Putamen (tissue), 1 donor: ENCODE measurements at places on chromosomes 16 and 17.

DNA sequence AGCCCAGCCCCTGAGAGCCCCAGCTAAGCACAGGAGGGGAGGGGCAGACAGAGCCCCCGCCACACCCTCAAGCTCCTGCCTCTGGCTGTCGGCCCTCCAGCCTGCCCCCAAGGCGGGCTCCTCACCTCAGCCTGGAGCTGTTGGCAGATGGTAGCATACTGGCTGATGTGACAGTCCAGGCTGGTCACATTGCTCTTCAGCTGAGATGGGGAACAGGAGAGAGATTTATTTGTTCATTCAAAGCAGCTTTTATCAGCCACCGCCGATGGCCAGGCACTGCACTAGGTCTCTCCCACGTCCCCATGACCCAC, 14.8 kb downstream of the KIF18B start:
- no peak for DNase-seq

GRCh38 chr16:89826531-89827382, 1.5 kb upstream of the SPIRE2 start:
- DNase-seq = no peak

DNA sequence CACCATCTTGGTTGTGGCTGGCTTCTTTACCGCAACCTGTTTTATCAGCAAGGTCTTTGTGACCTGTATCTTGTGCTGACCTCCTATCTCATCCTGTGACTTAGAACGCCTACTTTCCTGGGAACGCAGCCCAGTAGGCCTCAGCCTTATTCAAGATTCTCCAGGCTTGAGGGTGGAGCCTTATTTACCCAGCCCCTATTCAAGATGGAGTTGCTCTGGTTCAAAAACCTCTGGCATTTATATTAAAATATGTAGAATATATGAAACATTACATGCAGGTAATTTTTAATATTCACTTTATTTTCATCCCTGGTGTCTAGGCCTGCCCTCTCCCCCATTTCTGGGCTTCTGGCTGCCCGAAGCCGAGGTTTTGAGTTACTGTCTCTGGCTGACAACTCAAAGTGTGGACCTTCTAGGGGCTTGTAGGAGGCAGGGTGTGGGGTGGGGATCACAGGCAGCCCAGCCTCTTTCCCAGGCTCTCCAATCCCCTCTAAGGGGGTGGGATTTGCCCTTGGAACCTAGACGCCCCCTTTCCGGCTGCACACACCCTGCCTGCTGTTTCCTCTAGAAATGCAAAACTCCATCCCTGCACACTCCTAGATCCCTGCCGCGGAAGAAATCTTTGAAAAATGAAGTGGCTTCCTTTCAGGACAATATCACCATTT, 152.0 kb downstream of the KCNJ12 start:
- no peak for DNase-seq

DNA sequence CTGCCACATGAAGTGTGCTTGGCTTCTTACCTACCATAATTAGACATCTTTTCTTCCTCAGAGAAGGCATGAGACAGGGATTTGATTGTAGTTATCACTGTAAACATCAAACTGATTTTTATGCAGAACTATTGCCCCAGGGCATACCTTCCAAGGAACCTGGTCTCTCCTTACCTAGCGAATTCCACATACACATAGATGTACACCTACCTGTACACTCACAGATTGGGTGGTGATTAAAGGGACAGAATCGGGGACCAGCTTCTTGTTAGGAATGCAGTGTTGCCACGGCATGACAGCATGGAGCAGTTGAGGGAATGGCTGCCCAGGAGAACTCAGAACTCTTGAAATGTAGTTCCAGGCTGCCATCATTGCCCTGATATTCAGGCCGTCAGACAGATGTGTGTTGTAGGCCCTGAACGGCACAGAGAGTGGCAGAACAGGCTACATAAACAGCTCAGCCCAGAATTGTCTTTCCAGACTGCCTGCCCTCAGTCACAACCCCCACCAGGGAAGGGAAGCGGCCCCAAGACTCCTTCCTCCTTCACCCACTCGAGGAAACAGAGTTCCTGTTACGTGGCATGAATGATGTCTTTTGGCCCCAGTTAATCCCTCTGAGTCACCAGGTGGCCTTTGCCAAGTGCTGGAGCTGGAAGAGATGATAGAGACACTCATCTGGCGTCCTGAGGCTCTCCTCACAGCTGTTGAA, 17.8 kb upstream of the NAGLU start:
- DNase-seq = no peak

GRCh38 chr16:72897707-72898106, 150.2 kb downstream of the ZFHX3 start:
- no peak for DNase-seq

GRCh38 chr16:78100112-78100467, 636 bp downstream of the WWOX start:
- DNase-seq = no peak

DNA sequence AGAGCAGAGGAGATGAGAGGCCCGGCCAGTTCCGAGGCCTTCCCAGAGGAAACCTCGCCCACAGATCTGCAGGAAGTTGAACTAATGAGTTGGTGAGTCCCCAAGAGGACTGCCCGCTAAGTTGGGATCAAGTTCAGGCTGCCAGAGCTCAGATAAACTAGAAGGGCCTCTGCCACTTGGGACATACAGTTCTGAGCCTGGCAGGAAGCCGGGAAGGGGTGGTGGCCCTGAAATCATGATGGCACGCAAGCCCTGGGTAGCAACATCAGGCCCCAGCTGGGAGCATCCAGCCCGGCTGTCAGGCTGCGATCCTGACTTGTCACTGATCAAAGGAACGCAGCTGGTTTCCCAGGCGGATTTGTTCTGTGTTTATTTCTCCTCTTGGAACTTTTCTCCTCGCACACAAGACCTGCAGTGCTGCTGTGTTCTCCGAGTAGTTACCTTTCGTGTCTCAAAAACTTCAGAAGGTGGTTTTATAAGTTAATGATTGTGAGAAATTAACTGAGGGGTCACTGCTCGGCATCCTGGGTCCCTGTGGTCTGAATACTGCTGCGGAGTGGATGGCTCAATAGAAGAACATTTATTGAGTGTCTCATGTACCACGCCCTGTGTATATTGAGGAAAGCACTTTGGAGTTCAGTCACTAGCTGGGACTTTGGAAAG, 8.0 kb upstream of the WFDC1 start:
- no peak for DNase-seq

DNA sequence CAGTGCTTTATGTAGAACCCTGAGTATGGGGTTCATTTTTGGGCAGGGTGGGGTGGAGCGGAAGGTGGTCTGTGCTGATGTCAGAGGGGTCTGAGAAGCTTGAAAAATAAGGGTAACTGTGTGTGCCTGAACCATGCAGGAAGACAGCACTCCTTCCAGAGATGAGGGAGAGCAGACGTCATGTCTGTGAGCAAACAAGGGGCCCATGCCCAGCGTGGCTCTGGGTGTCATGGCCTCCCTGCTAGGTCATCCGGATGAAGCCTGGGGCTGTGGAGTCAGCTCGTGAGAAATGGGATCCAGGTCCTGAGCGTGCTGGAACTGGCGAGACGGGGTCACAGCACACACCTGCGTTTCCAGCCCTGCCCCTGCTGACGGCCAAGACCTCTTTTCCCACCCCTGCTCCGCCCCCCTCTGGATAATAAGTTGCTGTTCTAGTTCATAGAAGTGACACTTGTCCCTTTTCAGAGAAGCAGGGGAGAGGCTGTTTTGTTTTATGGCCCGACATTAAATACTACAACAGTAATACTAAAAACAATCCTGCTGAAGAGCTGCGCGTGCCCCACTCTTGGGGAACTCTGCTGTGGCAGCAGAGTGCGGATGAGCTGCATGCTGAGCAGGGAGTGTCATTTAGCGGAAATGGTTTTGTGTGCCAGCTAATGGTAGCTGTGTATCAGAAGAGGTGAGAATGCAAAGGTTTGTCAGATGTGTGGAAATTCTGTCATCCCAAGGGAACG, 92.6 kb downstream of the RPTOR start:
- DNase-seq = no peak

GRCh38 chr16:58306327-58306726, 11.5 kb upstream of the PRSS54 start:
- no peak for DNase-seq

GRCh38 chr17:14882131-14882530, 383.0 kb downstream of the PMP22 start:
- DNase-seq = no peak

DNA sequence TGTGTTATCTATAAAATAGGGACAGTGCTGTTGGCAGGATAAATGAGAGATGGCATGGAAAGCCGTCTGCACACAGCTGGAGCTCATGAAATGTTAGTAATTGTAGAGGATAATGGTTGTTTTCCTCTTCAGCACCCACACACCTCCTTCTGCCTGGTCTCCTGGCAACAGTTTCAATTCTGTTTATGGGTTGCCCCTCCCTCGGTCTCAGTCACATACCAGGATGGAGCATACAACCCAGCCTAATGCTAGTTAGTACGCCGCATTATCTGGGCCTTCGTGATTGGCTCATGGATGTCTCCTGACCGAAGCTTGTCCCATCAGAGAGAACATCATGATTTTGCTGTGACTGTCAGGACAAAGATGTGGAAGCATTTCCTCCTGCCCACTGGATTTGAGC, 126.2 kb upstream of the WSCD1 start:
- no peak for DNase-seq

DNA sequence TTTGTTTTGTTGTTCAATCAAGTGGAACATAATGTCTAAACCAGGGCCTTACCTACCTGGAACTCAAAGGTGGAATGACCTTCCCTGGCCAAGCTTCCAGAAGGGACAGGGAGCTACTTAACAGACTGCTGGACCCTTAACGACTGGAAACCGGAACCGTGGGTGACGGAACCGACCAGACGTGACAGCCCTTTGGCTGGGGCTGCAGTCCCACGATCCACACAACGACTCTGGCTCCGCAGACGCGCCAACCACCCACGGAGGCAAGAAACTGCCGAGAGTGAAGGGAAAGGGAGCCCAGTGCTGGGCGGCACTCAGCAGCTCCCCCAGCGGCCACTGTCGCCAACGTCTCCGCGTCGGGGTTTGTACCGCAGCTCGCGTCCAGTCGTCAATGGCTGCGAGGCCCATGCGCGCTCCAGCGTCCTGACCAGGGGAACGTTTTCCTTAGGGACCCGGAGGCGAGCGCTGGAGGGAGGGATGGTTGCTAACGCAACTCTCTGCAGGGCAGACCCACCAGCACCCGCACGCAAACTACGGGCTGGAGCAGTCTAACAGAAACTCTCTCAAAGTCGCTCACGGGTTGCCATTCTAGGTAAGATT, 5.5 kb upstream of the KIF22 start:
- DNase-seq = no peak

DNA sequence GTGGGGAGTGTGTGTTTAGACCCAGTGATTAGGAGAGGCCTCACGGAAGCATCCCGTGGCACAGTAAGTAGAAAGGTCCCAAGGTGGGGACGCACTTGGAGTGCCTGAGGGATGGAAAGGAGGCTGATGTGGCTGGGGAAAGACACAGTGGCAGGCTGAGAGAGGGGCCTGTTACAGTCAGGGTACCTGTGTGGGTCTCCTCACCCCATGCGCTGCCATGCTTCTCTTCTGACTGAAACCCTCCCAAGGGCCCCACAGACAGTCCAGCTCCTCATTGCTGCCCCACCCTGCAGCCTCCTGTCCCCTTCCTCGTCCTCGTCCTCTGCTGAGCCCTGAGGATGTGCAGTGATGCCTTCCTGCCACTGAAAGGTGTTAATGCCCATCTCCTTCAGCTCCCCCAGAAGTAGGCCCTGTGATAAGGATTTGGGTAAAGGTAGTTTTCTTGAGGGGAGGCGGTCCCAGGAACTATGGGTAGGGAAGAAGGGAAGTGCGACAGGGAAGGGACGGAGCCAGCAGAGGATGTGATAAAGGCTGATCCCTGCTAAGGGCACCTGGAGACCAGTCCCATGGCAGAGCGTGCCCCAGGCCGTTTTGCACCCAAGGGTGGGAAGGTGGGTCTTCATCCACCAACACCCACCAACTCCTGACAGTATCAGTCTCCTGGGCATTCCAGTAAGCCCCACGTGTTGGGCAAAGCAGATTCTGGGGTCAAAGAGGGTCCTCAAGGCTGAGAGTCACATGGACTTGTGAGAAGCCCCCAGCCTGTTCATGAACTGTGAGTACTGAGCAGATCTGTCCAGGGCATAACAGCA, 237.2 kb downstream of the GSG1L start:
- no peak for DNase-seq

DNA sequence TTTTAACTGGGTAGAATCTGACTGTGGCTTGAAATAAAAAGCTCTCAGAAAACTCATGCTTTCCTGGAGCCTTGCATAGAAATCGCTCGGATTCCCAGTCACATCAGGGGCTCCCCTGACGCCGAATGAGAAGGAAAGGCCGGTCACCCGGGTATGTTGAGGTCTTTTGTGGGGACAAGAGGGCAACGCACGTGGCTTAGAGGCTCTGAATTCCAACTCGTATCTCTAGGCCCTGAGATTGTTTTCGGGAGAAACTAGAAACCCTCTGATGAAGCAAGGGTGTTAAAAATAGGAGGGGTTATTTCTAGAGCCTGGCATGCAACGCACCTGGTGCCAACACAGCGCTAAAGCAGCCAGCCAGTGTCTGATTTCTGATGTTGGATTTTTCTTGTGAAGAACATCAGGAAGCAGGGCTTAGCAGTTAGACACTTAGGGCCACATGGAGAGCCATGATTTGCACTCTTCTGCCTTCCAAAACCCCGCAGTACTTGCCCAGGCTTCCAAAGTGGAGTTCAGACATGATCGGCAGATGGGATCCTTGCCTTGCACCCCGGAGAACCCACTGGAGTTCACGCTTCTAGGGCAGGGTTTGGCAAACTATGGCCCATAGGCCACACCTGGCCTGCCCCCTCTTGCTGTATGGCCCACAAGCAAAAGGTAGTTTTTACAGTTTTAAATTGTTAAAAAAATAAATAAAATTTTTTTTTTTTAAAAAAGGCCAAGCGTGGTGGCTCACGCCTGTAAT, 12.6 kb downstream of the CACNG1 start:
- DNase-seq = no peak

GRCh38 chr16:48892893-48893292, 282.9 kb upstream of the N4BP1 start:
- no peak for DNase-seq

DNA sequence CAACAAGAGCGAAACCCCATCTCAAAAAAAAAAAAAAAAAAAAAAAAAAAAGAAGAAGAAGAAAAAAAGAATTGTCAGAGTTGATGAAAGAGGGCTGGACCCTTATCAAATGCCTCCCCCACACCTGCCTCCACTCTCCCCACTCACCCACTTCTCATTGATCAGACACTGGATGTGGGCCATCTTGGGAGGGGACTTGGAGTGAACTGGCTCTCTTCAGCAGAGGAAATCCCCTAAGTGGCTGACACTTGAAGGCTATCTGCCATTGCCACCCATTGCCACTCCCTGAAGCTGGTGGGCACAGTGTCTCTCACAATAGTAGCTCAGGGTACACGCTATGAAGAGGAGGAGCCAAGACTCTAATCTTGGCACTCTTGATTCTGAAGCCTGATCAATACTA, 1.6 kb downstream of the ITGA2B start:
- DNase-seq = no peak

GRCh38 chr16:85373741-85374570, 239.2 kb upstream of the GSE1 start:
- DNase-seq = no peak

DNA sequence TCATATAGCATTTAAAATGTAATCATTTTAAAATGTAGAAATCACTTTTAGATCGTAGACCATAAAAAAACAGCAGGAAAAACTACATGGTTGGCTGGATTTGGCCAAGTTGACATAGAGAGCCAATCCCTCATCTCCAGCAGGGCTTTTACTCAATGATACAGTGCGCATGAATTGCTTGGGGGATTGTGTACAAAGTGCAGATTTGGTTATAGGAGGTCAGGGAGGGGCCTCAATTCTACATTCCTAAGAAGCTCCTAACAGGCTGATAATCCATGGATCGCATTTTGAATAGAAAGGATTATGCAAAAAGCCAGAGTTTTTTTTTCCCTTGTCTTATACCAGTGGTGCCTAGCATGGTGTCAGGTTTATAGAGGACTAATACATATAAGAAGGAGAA, 445.1 kb downstream of the MAF start:
- no peak for DNase-seq
